ENCODE measurements at places on chromosomes 4 and X.

- DNase-seq = no peak
Observed at GRCh38 chr4:99062120-99062519, 26.5 kb downstream of the ADH5 start.

- DNase-seq = no peak
Observed at GRCh38 chr4:102036016-102036415, 245.5 kb downstream of the BANK1 start.

DNA sequence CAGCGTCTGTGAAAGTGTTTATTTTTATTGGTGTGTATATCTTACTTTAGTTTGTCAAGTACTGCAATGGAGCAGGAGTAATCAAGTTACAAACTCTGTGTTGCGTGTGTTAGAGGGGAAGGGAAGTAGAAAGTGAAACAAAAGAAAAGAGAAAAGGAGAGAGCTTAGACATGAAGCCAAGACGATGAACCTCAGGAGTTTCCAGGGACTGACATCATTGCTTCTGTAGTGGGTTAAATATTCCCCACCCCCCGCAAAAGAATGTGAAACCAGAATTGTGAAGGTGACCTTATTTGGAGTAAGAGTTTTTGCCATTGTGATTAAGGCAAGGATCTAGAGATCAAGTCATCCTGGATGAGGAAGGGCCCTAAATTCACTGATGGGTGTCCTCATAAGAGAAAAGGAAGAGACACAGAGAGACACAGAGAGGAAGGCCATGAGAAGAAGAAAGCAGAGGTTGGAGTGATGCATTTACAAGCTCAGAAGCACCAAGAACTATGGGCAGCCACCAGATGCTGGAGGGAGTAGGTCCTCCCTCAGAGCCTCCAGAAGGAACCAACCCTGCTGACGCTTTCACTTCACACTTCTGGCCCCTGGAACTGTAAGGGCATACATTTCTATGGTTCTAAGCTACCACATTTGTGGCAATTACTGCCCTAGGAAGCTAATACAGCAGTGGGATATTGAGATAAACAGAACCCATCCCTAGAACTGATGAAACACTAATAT is 173.6 kb upstream of the SFRP2 start:
- no peak for DNase-seq

DNA sequence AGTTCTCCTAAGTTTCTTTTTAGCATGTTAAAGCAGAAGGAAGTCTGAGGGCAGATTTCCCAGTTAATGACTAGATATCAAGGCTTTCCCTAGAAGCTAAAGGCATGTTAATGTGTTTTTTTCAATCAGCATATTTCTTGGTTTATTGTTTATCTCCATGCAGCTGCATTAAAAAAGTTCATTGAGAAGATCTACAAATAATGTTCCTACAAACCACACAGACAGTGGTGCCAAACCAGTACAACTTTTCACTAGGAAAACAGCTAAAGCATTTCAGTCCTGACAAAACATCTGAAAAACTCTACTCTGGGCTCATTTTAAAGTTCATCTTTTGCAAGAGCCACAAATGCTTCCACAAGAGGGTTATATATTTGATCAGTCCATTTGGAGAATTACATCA is 320.0 kb downstream of the ADGRL3 start:
- DNase-seq = no peak

DNA sequence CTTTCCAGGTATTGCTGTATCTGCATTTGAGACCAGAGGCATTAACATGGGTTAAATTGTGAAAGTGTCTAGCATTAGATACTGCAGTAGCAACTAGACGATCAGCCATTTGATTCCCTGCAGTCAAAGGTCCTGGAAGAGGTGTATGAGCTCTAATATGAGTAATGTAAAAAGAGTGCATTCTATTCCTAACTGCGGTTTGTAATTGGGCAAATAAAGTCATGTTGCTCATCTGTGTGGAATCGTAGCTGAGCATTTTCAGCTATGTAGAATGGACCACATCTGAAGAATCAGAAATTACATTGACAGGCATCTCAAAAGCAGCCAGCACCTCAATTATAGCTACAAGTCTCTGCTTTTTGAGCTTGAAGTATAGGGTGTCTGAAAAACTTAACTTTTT is 157.6 kb downstream of the ZNF518B start:
- DNase-seq = no peak

DNA sequence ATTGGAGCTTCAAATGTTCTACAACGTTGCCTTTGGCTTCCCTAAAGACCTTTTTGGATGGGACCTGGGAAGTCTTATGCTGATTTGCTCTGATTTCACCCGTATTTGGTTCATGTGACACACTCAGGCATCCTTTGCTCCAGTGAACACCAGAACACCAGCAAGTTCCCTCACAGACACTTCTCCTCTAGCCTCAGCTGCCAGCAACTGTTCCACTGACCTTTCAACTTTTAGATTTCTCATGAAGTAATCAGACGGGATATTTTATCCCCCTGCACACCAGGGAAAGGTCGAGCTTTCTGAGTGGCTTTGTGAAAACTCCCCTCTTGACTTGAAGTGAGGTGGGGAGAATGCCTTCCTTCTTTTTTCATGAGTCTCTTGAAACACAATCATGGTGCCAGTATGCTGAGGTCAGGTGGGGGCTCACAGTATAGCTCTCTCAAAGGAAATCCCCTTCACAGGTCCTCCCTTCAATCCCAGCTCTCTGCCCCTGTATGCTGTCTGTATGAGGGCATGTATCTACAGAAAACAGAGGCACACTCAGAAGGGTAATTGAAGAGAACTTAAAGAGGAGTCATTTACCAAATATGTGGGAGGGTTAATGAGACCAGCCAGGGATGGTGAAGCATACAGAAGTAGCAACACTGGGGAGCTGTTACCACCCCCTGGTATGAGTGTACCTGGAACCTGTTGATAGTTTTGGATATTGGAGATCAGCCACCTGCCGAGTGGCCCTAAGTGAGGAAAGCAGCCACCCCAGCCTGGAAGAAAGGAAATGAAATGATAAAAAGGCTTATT is 62.7 kb downstream of the FGFBP1 start:
- DNase-seq = no peak

DNA sequence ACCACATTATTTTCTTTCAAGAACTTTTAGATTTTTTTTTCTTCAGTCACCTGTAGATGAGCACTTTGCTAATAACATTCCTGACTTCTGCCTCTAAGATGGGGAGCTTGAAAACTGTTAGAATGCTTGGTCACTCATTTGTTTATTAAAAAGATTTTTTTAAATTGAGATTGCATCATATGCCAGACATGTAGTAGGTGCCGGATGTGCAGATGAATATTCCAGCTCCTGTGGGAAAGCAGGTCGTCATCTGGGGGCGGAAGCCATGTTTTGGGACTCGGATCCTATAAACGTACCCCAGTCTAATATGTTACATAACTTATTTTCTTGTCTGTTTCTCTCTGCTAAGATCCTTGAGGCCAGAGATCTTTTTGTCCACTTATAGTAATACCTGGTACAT is 236.8 kb downstream of the ARHGAP10 start:
- no peak for DNase-seq

- no peak for DNase-seq
Observed at GRCh38 chrX:33032700-33033099, 178.6 kb downstream of the DMD start.

- DNase-seq = no peak
Observed at GRCh38 chr4:52890521-52890791, 28.3 kb downstream of the RASL11B start.

GRCh38 chrX:7514871-7515599 is 327.9 kb upstream of the VCX start:
- DNase-seq = no peak

Measured in H54 (cell line).